ENCODE measurements at places on chromosomes 1 and 21. TPM values are rescaled to one million over a fixed set of nuclear protein-coding genes. Genes with fewer than 3 reads are reported as not detected.

MROH7 gene
- total RNA-seq = not detected

TEX38 gene
- not detected for total RNA-seq

OVAAL gene
- total RNA-seq = not detected

AGT gene
- not detected for total RNA-seq

RASSF5 gene
- 1.8 TPM for total RNA-seq

PEX10 gene
- total RNA-seq = 24.7 TPM

GRCh38 chr1:177848577-177848976 lies 121.3 kb downstream of the SEC16B start:
- no peak overlapping the region for H3K4me3 ChIP-seq
- no peaks in the 10 kb centered on the region for H3K4me1 ChIP-seq
- no peaks in the 10 kb centered on the region for H3K27me3 ChIP-seq
- no peak for DNase-seq

DNA sequence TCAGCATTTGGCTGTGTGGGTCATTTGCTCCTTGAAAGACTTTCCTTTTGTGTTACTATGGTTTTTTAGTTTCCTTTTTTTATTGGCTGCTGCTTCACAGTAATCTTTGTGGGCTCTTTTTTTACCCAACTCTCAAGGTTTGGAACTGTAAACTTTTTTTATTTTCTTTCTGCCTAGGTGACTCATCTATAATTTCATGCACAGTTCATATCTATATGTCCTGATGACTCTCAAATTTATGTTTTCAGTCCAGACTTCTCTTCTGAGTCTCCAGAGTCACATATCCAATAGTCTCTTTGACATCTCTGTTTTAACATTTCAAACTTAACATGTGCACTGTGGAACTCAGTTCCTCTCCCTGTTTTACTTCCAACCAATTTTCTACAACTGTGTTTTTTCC lies 83.4 kb downstream of the ATF6 start:
- H3K27me3 ChIP-seq = no peaks in the 10 kb centered on the region
- no peaks in the 10 kb centered on the region for H3K4me1 ChIP-seq
- no peaks in the 10 kb centered on the region for H3K36me3 ChIP-seq

DNA sequence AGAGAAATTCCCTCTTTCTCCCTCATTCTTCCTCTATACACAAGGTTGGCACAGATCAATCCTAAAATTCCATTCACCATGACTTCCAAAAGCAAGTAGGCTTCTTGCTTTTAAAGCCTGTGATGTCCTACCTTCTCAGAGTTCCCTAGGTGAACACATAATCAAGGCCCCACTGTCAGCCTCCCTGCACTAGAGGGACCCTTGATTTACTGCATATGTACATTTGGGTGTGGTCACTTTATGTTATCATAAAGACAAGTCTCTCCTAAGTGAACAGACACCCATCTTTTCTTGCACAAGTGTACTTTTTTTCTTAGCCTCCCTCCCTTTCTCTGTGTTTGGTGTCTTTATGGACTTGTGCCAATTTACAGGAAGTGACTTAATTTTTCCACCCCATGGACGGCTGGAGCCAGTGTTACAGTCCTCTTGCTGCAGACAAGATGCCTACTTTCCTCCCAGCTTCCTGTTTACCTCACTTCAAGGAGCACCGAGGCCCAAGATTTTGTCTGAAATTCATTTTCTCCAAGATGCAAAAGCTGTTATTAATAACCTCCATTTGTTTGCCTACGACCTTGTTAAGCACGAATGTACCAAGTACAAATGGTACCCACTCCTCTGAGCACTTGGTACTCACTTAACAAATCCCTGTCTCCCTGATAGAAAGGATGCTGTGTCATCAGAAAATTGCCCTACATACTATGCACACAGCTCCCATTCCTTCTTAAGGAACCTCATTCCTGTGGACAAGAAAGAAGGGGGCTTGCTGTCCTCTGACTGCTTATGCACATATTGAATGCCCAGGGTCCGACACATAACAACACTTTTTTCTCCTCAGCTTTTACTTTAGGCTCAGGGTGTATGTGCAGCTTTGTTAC lies 82.8 kb upstream of the SLC44A3 start:
- no peaks in the 10 kb centered on the region for H3K27me3 ChIP-seq
- no peaks in the 10 kb centered on the region for H3K36me3 ChIP-seq
- DNase-seq = no peak
- no peak overlapping the region for H3K27ac ChIP-seq

GRCh38 chr1:210477328-210477924 lies 148.7 kb downstream of the HHAT start:
- H3K27me3 ChIP-seq = no peaks in the 10 kb centered on the region
- DNase-seq = no peak
- no peaks in the 10 kb centered on the region for H3K4me1 ChIP-seq
- no peaks in the 10 kb centered on the region for H3K36me3 ChIP-seq
- no peak overlapping the region for H3K4me3 ChIP-seq

DNA sequence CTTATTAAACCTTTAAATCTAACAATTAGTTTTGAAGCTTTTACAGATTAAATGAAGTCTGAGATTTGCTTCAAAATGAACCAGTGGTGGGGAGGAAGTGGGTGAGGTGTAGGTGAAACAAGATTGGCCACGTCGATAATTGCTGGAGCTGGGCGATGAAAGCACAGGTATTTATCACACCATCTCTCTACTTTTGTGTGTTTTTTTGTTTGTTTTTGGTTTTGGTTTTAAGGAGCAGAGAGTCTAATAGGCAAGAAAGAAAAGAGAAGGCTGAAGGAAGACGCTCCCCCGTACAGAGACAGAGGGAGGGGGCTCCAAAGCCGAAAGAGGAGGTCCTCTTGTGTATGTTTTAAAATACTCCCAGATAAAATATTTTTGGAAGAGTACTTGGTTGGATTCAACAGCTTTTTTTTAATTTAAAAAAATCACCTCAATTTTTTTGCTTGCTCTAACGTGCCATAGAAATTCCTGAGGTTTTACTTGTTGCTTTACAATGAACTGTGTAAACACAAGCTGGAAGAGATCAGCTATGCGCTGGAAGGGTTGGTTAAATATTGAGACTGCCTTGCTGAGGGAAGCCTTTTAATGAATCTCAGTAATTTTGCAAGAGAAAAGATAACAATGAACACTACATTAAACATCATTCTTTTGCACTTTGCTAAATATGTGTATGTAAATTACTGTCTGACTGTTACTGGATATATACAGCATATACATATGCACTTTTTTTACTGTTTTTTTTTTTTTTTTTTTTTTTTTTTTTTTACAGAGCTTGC lies 6.7 kb upstream of the LGALS8 start:
- no peaks in the 10 kb centered on the region for H3K4me1 ChIP-seq
- H3K4me3 ChIP-seq = no peak overlapping the region
- no peak overlapping the region for H3K27ac ChIP-seq
- no peaks in the 10 kb centered on the region for H3K36me3 ChIP-seq
- H3K27me3 ChIP-seq = no peaks in the 10 kb centered on the region
- no peak for DNase-seq

DNA sequence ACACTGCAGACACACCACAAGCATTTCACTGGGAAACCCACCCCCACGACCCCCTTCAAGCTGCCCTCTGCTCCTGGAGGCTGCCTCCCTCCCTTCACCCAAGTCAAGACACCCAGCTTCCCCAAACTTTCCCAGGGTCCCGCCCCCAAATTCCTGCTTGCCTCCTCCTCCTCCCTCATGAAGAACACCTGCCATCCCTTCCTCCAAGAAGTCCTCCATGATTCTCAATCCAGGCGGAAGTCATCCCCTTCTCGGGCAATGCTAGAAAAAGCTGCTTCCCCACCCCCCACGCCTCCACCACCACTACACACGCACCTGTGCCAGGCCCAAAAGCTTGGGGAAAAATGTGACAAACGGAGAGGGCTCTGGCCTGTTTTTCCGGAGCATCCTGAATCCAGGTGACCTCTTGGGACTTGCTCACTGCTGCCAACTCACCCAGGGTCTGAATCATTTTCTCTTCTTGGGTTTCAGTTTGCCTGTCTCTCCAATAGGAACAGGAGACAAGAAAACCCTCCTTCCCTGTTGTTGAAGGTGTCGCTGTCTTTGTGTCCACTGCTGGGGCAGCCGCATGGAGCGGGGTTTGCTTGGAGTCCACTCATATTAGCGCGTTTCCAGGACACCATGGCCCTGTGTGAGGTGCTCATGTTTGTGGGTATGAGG lies 101.0 kb upstream of the CASZ1 start:
- H3K4me1 ChIP-seq = no peaks in the 10 kb centered on the region
- H3K27me3 ChIP-seq = no peaks in the 10 kb centered on the region
- no peak overlapping the region for H3K4me3 ChIP-seq

DNA sequence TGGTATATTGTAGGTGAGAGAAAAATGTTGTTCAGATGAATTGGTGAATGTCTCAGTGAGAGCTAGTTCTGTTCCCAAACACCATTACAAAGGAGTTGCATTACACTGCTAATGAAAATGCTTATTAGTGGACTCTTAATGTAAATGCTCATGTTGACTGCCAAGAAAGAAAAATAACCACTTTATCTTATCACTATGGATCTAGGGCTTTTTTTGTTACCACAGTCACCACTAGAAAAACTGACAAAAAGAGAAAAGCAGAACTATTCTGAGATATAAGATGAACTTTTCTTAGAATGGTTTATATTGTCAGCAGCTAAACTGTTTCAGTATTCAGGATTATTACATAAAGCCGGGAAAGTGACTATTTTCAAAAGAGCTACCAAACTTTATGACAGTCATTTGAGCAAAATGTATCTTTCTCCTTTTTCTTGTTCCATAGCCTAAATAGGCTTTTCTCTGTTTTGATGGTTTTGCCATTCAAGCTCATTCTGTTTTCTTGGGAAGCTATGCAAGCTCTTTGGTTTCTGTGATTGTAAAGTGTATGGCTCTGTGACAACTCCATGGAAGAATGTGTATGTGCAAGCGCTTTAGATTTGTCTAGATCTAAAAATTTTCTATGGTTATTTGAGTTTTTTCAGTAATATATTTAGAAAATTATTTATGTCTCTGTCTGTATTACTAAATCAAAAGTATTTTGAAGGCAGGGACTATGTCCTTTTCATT lies 64.2 kb upstream of the DPH5 start:
- no peaks in the 10 kb centered on the region for H3K36me3 ChIP-seq
- H3K4me3 ChIP-seq = no peak overlapping the region
- no peaks in the 10 kb centered on the region for H3K4me1 ChIP-seq
- no peak for DNase-seq
- H3K27me3 ChIP-seq = no peaks in the 10 kb centered on the region

DNA sequence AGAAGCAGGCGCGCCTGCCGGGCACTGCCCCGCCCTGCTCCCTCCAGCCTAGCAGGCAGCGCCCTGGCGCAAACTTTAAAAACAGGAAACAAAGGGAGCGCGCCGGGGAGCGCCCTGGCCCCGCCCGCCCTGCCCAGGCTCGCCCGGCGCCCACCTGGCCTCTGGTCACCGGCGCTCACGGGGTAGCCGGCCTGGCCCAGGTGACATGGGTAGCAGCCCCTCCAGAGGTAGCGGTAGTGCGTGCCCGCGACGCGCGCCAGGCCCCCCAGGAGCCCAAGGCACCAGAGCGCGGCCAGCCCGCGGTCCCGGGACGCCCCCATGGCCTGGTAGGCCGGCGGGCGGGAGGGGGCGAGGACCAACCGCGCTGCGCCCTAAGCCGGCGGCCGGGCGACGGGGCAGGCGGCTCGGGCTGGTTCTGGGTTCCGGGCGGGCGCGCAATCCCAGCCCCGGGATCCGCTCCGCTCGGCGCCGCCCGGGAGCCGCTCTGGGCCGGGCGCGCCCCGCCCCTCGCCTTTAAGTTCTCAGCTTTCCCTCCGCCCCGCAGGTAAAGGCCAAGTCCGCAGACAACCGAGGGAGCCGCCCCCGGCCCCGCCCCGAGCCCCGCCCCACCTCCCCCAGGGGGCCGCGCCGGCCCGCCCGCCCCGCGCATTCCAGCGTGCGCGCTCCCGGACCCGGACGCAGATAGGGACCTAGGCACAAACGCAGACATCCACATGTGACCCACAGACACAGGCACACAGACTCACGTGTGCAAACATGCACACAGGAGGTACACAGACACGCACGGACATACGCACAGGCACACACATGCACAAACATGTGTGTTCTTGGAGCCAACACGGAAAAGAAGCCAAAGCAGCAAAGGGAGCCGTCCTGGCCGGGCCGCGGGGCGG lies 76.7 kb downstream of the ARHGEF16 start:
- no peaks in the 10 kb centered on the region for H3K36me3 ChIP-seq
- peak overlapping the region; percentile 78 for H3K4me3 ChIP-seq
- peaks cover 5% of the 10 kb centered on the region for H3K4me1 ChIP-seq
- no peak overlapping the region for H3K27ac ChIP-seq
- DNase-seq = peak; percentile 34

- no peaks in the 10 kb centered on the region for H3K27me3 ChIP-seq
- no peak within 1 kb of the TSS for H3K4me3 ChIP-seq
- no peak for DNase-seq
- no peak within 1 kb of the TSS for H3K27ac ChIP-seq
Measured at GRCh38 chr21:35048706-35049617, at the start of gene RUNX1. TSS of gene RUNX1 (minus strand) at chr21:35049302.

DNA sequence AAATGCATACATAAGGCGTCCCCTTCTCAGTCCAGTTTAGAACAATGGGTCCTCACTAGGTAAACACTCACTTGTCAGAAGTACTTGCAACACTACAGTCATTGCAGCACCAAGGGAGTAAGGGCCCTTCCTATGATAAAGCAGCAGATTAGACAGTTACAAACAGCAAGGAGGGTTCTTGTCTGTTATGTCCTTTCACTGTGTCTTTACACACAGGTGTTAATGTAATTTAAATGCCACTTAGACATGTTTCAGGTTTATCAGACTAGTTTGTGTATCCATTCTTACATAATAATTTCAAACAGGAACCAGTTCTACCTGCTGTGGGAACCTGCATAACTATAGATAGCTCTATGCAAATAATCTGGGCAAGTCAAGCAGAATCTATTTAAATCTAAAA lies 105.6 kb upstream of the USH2A start:
- H3K27ac ChIP-seq = no peak overlapping the region
- H3K27me3 ChIP-seq = no peaks in the 10 kb centered on the region
- no peaks in the 10 kb centered on the region for H3K4me1 ChIP-seq
- no peak for DNase-seq

DNA sequence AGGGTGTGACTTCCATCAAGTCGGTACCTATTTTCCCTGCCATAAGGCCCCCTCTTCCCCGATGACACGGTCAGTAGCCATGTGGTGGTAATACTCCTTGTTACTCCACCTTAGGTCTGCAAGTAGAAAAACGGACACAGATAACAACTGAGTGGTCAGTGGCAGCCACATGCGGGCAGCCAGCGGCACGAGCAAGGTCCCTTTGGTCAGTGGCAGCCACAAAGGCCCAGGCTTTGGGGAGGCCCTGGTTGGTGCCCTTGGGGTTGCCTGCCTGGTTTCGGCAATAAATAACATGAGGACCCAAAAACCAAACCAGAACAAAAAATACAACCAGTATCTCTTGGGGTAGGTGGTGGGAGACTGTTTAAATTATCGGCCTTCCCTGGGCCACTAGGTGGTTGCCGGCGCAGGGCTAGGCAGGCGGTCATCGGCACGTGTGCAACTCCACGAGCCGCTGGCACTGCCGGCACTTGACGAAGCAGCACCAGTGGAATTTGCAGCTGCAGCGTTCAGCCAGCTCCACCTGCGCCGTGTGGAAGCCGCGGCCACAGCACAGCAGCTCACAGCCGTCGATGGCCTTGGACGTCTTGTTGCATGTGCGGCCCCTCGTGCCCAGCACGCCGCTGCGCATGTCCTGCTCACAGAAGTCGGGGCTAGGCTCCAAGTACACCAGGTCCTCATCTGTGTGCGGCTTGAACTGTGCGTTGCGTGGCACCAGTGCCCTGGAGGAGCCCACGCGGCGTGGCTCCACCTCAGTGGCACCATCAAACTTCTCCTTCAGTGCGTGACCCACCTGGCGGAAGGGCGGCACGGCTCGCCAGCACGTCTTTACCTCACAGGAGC lies 23.1 kb downstream of the WNT4 start:
- H3K4me1 ChIP-seq = peaks cover 13% of the 10 kb centered on the region
- H3K27ac ChIP-seq = no peak overlapping the region
- H3K27me3 ChIP-seq = no peaks in the 10 kb centered on the region
- DNase-seq = no peak
- H3K4me3 ChIP-seq = no peak overlapping the region

Measured in H1 (cell line).